Bone marrow (tissue), 2 donors: ENCODE measurements at places on chromosomes 1 and 21.

- DNase-seq: no peak
Observed at GRCh38 chr1:22139817-22140216, 3.1 kb downstream of the WNT4 start.

GRCh38 chr1:178536844-178537371 lies 24.0 kb downstream of the TEX35 start:
- no peak for DNase-seq

DNA sequence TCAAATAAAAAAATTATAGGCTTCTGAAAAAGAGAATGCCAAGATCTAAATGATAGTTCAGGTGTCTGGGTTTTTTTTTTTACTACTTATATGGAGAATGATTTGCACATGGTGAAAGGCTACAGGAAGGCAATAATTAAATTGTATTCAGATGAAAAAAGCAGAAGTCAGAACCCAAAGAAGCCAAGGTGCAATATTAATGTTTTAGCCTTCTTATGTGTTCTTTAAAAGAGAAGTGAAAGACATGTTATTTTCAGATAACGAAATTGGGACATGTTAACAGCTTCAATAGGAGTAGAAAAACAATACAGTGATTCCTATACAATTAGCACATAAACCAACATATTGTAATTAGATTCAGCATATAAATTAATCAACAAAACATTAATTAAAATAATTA lies 452.9 kb upstream of the PRMT6 start:
- no peak for DNase-seq

- DNase-seq: no peak
Observed at GRCh38 chr1:245776139-245776538, 621.4 kb downstream of the KIF26B start.

- no peak for DNase-seq
Observed at GRCh38 chr1:55828044-55828443, 612.9 kb upstream of the USP24 start.

DNA sequence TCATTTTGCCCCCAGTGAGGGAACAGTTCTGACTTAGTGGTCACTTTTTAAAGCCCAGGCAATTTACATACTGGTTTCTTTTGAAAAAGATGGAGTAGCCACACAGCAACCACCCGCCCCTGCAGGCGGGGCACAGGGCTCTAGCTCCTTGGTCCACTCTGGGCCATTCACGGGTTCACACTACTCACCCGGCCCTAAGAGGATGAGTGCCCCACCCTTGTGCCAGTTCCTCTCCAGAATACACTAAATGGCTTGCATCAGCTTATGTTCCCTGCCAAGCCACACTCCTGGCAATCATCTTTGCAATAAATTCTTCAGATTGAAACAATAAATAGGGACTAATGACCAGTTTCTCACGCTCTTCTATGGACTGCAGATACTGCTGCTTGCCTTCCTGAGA lies 15.7 kb upstream of the ATP13A2 start:
- DNase-seq: no peak

GRCh38 chr1:119964673-119965363 lies 68.5 kb upstream of the ADAM30 start:
- DNase-seq: no peak

- no peak for DNase-seq
Observed at GRCh38 chr21:33540711-33541104, 1.2 kb downstream of the GART start.

DNA sequence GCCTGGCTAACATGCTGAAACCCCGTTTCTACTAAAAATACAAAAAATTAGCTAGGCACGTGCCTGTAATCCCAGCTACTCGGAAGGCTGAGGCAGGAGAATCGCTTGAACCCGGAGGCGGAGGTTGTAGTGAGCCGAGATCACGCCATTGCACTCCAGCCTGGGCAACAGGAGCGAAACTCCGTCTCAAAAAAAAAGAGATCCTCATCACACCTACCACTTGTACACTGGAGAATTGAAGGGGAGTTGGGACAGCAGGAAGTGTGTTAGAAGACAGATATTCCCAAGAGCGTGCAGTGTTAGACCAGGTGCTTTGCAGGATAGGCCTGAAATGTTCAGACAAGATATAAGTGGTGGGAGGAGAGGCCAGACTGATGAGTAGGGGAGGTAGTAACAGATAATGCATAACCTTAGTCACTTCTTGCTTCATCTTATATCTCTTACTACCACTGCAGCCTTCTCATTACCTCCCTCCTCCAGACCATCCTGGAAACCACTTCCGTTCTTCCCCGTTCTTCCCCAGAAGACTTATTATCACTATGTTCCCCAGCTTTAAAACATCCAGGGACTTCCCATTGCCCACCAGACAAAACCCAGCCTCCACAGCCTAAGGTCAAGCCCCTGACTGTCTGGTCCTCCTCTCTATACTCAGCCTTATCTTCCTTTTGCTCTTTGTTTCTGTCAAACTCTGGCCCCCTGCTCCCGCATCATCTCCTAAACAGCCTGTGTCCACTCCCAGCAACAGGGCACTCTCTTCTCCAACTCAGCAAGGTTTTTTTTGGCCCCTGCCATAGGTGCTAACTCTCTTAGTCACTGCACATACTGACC lies 21.3 kb downstream of the FAM20B start:
- no peak for DNase-seq

- DNase-seq: no peak
Observed at GRCh38 chr1:83735526-83735925, 263.4 kb downstream of the TTLL7 start.

- no peak for DNase-seq
Observed at GRCh38 chr1:1540090-1540817, at the start of gene TMEM240. TMEM240 (minus strand) TSS chr1:1540624; CDS start chr1:1540346, 278 bp downstream.

DNA sequence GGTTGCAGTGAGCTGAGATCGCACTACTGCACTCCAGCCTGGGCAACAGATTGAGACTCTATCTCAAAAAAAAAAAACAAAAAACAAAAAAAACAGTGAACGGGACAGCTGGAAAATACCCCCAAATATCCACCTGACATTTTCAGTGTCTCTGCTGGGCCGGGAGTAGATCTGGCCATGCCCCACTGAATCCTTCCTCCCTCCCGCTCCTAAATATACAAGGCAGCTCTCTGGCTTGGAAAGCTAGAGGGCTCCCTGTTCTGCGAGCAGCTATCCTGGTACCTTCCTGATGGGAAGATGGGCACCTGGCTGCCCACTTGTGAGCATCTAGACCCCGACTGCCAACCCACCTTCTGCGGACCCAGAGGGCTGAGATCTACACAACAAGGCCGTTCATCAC lies 21.4 kb downstream of the SPSB1 start:
- no peak for DNase-seq

DNA sequence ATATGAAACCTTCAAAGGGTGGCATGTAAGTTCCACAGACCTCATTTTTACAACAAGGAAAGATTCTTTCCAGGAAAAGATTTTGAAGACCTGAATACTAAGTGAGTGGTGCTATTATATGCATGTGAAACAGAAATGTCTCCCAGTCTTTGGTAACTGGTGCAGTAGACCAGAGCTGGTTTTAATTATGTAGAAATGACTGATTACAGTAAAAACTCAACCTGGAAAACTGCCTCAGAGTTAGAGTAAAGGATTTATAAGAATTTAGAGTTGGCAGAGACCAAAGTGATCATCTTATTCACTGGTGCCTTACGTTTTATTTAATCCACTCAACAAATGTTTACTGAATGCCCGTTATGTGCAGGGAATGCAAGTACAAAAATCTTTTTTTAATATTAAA lies 30.2 kb upstream of the LRRC8D start:
- DNase-seq: no peak

- DNase-seq: no peak
Observed at GRCh38 chr1:166119471-166119965, 47.3 kb downstream of the FAM78B start.

DNA sequence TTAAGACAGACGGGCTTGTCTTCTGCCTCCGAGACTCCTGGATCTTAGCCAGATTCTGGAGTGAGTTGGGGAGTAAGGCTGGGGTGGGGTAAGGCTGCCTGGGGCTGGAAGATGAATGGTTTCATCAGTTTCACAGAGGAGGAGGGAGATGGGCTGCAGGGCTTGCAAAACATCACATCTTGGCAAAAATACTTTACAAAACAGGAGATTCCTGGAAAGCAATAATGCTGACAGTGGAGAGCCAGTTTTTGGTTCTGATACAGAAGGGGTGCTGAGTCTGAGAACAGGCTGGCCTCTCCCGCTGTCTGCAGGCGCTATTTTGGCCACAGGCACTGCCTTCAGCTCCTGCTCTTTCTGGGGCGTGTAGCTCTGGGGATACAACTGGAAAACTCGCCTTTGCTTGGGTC lies 83.4 kb upstream of the KCNE2 start:
- no peak for DNase-seq

DNA sequence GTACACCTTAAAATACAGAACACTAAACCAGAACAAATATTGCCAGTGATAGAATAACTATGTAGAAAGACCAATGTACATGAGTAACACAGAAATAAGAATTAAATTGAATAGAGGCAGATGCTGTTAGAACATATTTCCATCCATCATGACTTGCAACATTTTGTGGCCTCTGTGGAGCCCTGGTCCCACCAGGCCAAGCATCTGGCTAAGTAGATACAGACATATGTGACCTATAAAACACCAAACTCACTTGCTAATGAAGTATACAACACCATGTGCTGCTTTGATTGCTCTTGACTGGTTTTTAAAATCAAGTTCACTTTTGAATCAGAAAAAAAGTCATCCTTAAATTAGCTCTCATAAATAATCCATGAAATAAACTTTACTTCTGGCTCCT lies 20.5 kb downstream of the SLC19A2 start:
- DNase-seq: no peak

DNA sequence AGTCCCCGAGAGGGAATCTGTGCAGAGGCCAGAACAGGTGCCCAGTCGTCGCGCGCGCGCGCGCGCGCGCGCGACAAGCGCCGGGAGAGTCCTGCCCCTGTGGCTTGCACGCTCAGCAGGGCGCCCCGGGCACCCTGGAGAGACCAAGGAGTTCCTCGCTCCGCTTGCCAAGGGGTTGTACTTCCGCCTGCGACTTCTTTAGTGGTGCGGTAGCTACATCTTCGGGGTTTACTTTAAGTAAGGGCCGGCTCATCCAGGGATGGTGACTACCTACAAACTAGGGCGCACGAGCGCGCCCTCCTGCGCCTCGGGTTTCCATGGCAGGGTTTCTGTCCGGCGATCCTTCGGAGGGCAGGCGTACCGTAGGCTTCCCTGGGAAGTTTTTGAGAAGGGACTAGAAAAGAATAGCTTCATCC lies 1.4 kb downstream of the LHX4 start:
- no peak for DNase-seq

DNA sequence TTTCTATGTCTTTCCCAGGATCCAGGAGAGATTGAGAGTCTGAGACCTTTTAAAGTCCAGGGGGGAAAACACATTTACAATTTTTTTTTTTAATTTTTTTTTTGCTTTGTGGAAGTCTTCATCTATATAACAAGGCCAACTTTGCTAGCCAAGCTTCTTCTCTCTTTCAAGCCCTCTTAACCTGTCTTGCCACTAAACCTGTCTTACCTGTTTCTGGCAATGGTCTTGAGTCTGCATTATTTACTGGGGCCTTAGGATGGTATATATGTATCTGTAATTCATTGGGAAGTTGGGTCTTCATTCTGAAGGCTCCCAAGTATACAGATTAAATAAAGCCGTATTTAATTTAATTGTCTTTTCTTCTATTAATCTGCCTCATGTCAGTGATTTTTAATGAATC lies 750.9 kb upstream of the B3GALT2 start:
- DNase-seq: no peak

DNA sequence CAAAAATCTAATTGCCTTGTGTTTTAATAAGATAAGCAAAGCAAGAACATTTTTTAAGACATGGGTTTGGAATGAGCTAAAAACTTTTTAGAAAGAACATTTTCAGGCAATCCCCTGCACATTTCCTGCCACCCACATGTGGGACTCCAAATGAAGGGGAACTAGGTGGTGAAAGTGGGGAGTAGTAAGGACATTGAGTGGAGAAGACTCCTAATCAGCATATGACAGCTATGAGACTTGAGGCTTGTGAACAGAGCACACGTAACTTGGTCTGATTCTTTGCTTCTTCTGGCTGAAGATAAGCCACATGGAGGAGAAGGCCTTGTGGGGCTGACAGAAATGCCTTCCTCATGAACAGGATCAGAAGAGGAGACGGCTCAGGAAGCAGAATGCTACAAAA lies 50.3 kb downstream of the FCER1A start:
- no peak for DNase-seq

DNA sequence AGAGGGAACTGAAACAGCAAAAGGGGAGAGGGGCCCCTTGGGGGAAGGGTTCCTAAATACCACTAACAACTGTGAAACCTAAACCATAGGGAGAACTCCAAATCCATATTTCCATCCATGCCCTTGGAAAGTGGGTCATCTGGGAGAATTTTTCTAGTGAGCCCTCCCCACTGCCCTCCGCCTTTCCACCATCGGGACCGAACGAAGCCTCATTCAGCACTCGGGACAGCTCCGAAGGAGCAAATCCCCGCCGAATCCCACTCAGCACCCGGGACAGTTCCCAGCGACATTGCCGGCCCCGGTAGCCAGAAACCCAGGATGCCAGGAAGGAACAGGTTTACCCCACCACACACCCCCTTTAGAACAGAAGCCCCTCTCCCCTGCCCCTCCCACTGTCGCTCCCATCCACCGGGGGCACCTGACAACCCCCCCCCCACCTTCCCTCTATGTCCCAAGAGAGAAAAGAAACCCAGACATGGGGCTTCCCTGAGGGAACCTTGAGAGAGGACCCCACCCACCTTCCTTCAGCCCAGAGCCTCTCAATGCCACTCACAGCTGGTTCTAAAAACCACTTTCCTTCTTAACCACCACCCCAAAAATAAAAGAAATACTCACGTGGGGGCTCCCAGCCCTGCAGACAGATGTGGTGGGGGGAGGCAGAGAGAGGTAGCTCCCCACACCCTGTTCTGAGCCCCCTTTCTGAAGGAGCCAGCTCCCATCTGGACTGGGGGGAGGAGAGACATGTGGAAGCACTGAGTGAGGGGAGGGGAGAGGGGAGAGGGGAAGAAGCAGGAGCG lies 4.5 kb downstream of the DLGAP3 start:
- peak; percentile 35 for DNase-seq

GRCh38 chr1:20947409-20947808 lies 160.3 kb upstream of the HP1BP3 start:
- DNase-seq: no peak

DNA sequence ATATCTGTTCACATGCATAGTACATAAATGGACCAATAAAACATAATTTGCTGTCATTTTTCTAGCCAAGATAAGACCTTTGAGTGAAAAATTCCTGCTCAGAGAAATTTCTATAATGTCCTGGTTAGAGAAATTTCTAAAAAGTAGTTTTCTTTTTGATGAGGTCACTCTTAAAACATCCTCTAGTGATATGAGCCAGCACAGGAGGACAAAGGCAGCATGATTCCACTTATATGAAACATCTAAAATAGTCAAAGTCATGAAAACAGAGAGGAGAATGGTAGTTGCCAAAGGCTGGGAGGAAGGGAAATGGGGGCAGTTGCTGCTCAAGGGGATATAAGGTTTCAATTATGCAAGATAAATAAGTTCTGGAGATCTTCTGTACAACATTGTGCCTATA lies 239.4 kb downstream of the BACH1 start:
- DNase-seq: no peak

DNA sequence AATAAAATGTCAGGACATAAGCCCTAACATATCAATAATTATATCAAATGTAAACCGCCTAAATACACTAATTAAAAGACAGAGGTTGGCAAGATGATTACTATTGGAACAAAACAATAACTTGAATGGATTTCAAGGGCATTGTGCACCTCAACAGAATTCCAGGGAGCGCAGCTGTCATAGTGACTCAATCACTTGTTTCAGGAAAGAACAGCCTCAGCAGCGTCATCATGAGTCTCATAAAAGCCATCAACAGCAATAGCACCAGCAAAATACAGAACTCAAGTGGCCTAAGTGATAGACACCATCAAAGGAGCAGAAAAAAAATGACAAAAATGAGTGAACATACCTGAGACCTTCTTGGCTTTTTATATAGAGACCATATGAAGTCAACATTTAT lies 632.7 kb upstream of the NR5A2 start:
- no peak for DNase-seq

GRCh38 chr1:155645648-155646047 lies 35.6 kb downstream of the MSTO1 start:
- no peak for DNase-seq
